ENCODE measurements at places on chromosomes 2 and 18. TPM values are rescaled to one million over a fixed set of nuclear protein-coding genes. Genes with fewer than 3 reads are reported as not detected.

DNA sequence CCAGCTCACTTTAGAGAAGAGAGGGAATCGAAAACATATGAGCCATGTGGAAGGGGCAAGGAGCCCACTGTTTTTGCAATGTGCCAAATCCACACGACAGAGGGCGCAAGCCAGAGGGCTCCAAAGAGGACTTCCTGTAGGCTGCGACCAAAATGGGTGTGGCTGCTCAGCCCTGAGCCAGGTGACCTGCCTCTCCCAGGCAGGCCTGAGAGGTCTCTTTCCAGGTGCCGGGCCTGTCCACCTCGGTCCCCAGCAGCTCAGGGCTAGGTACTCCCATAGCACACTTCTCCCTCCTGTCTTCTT, 153.8 kb downstream of the TTC32 start:
- DNase-seq = no peak

Gene RAPGEF4
- 0.23 TPM for total RNA-seq

Gene ZBTB7C
- 0.81 TPM for total RNA-seq

DNA sequence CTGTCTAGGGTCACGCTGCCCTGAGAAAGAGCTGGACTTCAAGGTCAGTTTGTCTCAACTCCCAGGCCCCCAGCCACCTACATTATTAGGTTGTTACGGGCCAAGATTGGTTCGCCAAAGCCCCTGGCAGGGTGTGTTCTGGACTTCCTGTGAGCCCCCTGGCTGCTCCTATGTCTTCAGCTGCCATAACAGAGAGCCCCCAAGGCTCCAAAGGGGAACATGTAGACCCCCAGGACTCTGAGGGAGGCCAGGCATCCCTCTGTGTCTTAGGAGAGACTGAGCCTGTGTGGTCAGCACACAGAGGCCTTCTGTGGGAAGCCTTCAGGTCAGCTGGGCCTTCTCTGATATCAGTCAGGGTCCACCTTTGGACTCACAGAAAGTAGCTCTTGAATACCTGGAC, 58.3 kb downstream of the INHBB start:
- DNase-seq = no peak

Gene PLEK
- total RNA-seq = 9.5 TPM

- no peak for DNase-seq
Measured at GRCh38 chr2:175999283-175999819, 2.7 kb downstream of the LNPK start.

Gene UGT1A1
- total RNA-seq = not detected

Data from activated CD4-positive, alpha-beta memory T cell treated with anti-CD3 and anti-CD28 coated beads, Interleukin-2, amount 10 ng/mL, durations not matched to agents 7 days and 5 days (primary cell).